ENCODE measurements at places on chromosomes 12 and 14.
A peak's percentile ranks its signal among the peaks of the same experiment; 100 is the strongest.

DNA sequence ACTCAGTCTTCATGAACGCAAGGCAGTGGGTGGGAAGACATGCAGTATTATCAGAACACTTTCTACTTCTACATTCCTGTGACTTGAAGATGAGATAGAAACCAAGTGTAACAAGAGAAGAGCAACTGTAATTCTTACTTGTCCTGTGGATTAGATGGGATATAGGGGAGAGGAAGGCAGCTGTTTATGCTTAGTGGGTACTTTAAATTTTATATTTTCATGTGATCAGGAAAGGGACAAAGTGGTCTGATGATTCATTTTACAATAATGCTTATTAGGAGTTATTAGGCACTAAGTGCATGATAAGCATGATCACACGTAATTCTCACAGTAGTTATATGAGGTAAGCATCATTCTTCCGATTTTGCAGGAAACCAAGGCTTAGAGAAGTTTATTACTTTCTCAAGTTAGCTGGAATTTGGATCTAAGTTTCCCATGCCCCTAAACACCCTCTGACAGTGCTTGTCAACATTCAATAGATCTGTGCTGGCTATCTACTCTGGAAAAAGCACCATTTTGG is 52.7 kb downstream of the PTGER2 start:
- DNase-seq: no peak

GRCh38 chr14:87148655-87149054 is 844.3 kb downstream of the GALC start:
- no peak for DNase-seq

GRCh38 chr12:46546634-46547273 is 174.2 kb upstream of the SLC38A2 start:
- no peak for DNase-seq

- DNase-seq: no peak
Observed at GRCh38 chr14:81132468-81132867, 88.3 kb downstream of the GTF2A1 start.

GRCh38 chr12:90938451-90938850 is 16.5 kb downstream of the CCER1 start:
- peak; percentile 35 for DNase-seq

GRCh38 chr14:26334288-26334687 is 263.5 kb downstream of the NOVA1 start:
- no peak for DNase-seq

- DNase-seq: no peak
Observed at GRCh38 chr12:125065919-125066570, 810 bp downstream of the AACS start.

DNA sequence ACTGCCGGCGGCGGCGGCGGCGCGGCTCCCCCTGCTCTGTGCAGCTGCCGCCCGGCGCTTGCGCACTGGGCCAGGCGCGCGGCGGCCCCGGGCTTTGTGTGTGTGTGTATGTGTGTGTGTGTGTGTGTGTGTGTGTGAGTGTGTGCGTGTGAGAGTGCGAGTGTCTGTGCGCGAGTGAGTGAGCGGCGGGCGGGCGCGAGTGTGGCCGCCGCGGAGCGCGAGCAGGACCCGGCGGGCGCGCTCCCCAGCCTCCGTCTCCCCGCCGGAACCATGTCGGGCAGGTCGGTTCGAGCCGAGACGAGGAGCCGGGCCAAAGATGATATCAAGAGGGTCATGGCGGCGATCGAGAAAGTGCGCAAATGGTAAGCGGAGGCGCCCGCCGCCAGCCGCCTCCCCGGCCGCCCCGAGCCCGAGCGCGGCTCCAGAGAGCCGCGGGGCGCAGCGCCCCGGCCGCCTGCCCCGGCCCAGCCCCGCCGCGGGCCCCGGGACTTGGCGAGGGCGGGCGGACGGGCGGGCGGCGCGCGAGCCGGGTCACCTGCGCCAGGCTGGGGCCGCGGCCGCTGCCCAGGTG is at the start of gene BCL7A:
BCL7A (plus strand) TSS at position 63 of the 571 bp plus-strand sequence; CDS start at position 271, 208 bp downstream.
- peak; percentile 71 for DNase-seq

DNA sequence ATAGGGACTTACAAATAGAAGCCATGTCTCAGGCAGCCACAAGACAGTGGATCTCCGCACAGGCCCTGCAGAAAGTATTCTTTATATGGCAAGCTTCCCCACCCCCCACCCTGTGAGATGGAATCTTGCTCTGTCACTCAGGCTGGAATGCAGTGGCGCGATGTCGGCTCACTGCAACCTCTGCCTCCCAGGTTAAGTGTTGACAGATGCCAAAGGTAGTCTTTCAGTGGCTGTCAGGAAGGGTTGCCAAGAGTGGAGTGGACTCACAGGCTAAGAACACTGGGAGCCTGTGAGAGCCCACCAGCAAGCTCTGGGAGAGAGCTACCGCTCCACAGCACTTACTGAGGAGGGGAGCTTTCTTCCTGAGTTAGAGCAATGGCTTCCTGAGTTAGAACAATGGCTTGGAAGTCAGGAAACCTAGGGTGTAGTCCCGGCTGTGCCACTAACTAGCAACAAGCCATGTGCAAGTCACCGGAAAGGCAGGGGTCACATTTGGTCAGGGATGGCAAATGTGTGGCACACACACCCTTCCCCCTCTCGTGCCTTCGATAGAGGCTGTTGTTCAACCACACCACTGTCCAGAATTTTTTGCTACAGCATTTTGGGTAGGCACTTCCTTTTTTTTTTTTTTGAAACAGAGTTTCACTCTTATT is 2.6 kb downstream of the RNASE1 start:
- no peak for DNase-seq

DNA sequence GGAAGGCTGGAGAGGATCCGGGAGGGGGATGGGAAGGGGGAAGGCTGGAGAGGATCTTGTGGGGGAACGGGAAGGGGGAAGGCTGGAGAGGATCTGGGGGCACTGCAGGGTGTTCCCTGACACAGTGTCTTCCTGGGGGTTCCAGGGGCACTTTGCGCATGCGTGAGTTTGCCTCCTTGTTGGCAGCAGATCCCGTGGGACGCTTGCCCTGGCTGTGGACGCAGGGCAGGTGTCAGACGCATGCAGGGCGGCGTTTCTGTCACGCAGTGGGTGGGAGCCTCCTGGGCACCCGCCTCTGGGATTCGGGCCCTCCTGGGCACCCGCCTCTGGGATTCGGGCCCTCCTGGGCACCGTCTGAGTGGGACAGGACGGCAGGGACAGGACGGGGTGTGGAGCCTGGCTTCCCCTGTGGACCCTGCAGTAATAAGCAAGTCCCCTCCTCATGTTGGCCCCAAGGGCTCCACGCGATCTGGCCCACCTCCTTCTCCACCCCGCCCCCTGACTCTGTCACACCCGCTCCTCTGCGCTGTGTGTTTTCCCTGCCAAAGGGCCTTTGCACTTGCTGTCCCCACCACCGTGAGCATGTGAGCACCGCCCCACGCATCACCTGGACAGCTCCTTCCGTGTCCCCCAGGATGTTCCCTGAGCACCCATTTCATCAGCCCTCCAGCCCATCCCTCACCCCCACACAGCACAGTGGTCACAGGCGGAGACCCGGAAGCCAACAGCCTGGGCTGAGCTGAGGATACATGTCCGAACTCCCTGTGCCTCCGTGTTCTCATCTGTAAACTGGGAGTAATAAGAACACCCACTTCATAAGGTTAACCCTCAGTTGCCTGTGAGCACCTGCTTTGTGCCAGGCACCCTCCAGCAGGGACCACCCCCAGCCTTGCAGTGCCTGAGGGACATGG is 4.4 kb downstream of the MMP17 start:
- DNase-seq: peak; percentile 91

DNA sequence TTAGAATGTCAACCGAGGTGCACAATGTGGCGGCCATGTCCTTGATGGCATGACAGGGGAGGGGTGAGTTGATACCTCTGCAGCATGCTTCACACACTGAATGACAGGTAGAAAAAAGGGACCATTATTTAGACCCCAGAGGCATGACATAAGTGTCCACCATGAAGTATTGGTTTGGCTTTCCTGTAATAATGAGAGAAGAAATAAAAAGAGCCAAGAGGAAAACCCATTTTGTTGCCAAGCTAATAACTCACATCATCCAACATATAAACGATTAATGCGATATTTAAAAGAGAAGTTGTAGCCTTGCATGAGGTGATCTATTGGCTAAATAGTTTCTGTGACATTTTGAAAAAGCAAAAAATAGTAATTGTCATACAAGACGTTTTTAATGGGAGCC is 343.4 kb downstream of the LRIG3 start:
- no peak for DNase-seq

DNA sequence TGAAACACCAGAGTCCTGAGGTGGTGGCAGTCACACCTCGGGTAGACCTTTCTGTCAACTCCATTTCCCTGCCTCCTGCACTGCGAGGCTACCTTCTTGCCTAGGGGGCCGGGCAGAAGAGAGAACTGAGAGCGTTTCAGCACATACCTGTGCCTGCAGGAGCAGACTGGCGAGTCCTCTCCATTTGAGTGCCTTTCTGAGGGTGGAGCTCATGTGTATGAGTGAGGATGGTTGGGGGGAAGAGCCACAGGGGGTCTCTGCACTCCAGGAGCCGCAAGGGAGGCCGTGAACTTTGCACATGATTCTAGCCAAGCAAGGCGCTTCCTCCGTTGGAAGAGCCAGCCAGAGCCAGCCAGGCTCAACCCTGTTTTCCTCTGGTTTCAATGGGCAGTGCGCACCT is 31.0 kb upstream of the CCND2 start:
- no peak for DNase-seq

GRCh38 chr12:96416033-96416799 is 16.0 kb upstream of the CDK17 start:
- DNase-seq: no peak

- no peak for DNase-seq
Observed at GRCh38 chr14:95875831-95876760, 536 bp upstream of the TUNAR start.

DNA sequence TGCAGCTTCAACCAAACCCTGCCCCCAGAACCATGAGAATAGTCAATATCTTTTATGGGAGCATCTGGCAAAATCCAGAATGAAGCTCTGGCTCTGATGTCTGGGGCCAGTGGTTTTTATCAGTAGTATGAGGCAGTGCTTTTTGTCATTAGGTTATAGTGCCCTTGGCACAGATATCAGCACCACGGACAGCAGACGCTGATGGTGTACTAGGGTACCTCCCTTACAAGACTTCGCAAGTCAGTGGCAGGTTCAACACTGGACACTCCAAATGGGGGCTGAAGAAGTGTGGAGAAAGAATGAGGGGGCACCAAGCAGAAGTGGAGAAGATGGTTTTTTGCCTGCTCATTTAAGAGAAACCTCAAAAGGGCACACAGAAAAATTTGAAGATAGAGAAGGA is 68.2 kb upstream of the E2F7 start:
- no peak for DNase-seq

GRCh38 chr12:111202237-111202915 is 166.5 kb downstream of the PHETA1 start:
- no peak for DNase-seq

DNA sequence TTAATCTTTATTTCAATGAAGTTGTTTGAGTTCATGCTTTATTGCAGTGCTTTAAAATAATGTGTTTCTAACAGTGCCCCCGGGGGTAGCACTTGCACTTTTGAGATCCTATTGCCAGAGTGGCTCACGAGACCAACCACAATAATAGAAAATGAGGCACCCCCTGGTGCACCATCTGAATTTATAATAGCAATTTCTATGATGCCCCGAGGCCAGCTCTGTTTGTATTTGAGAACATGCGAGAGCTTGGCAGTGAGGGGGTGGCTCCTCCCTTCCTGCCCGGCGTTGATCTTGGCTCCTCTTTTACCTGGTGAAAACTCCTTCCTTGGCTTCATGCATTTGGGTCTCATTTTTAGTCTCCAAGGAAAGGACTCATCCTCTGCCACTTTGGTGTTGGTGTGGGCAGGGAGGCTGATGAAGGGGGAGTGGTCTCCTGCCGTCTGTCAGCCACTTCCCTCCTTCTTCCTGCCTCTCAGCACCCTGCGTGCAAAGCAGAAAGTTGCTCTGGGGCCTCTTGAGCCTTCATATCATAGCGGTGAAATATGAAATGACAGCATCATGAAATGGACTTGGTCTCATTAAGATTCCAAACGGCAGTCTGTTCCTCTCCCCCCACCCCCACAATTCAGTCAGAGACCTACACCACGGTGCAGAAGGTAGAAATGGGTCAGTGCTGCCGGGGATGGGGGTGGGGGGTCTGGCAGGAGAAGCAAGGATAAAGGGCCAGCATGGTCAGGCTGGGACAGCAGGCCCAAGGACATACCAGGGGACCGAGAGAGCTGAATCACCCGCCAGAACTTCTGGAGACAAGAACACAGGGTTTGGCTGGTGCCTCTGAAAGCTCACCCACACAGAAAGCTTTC is 17.7 kb upstream of the NRXN3 start:
- DNase-seq: no peak

- DNase-seq: peak; percentile 62
Observed at GRCh38 chr14:32509632-32510187, 180.6 kb downstream of the AKAP6 start.

- no peak for DNase-seq
Observed at GRCh38 chr12:108370415-108370814, 31.3 kb upstream of the CMKLR1 start.

GRCh38 chr12:103672401-103673119 is 85.5 kb downstream of the STAB2 start:
- no peak for DNase-seq

DNA sequence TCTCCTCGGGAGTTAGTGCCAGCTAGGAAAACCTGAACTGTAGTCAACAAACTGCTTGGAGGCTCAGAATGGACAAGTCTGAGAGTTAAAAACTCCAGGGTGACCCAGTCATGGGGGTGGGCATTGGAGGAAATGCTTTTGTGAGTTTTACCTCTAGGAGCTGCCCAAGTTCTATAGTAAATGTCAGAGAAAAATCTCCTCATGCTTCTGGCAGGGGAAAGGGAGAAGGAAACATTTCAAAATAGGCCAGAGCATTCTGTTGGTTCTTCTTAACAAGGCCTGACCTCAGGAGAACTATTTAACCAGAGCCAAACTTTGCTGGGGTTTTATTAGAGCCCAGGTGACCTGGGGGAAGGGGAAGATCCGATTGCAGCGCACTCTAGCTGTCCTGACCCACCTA is 12.3 kb downstream of the NINJ2 start:
- no peak for DNase-seq

DNA sequence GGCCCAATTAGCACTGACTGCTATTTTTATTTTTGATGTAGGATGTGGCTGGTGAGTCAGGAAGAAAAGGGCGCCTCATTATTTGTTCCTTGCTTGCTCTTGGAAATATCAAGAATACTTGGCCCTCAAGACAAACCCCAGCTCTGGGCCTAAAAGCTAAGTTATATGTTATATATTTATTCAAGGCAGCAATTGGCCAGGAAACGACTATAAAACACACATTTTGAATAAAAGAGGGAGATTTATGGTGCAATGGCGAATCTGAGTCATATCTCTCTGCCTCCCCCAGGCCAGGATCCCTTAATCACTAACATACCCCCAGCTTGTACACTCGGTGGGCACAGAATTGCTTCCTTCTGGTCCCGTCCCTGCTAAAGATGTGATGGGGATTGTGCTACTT is 63.3 kb downstream of the TBX5 start:
- no peak for DNase-seq

DNA sequence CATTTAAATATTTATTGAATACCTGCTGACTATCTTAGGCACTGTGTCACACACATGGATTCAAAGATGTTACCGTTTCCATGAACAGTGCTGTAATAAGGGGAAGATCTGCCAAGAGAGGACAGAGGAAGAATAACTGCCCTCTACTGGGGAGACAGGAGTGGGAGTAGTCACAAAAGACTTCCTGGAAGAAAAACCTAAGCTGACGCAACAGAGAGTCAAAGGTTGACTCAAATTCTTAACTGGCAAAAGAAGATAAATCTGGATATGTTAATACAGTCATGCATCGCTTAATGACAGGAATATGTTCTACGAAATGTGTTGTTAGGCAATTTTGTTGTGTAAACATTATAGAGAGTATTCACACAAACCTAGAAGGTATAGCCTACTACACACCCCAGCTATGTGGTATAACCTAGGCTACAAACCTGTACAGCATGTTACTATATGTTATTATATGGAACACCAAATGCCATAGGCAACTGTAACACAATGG is 51.5 kb downstream of the DCAF5 start:
- DNase-seq: no peak

GRCh38 chr12:6914246-6914946 is at the start of gene ENO2:
TSS of gene ENO2 (plus strand) at chr12:6914580. CDS start at chr12:6915833, 1,253 bp downstream.
- DNase-seq: no peak

All from H54 (cell line).